ENCODE measurements at places on chromosomes 7 and 10.

- DNase-seq = no peak
These were observed 31.3 kb downstream of the LYZL2 start for GRCh38 chr10:30598105-30598776.

- no peak for DNase-seq
These were observed 19.1 kb upstream of the PCGF5 start for GRCh38 chr10:91201213-91201996.

DNA sequence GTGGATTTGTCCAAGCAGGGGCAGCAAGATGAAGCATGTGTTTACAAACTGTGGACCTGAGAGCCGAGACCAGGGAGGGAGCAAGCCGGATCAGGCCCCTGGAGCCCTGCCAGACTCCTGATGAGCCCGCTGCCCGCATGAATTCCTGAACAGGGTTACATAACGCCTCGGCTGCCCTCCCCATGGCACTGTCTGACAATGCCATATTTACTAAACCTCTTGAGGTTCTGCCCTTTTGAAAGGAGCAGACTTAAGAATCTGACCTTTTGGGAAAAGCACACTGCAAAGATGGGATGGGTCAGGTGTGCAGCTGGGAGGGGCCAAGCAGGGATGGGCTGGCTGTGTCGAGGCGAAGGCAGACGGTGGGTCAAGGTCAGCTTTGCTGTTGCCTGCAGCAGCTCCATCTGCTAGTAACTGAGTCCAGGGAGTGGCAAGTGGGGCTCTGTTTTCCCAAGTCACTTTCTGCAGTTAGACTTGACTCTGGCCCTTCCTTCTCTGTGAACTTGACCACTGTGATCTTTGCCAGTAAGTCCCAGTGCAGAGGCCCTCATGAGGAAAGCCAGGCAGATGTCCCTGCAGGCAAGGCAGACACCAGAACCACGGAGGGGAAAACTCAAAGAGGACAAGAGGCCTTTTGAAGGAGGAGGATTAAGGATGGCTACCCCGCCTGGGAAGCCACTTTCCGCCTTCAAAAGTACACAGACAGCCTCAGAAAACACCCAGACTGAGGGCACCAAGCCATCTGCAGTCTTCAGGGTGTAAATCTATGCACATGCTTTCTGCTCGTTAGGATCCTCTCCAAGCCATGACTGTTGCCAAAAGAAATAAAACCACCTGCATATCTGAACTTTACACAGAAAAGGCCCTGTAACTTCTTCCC, 175.8 kb downstream of the TNS3 start:
- no peak for DNase-seq

GRCh38 chr7:151804756-151805155, 72.2 kb downstream of the PRKAG2 start:
- no peak for DNase-seq

DNA sequence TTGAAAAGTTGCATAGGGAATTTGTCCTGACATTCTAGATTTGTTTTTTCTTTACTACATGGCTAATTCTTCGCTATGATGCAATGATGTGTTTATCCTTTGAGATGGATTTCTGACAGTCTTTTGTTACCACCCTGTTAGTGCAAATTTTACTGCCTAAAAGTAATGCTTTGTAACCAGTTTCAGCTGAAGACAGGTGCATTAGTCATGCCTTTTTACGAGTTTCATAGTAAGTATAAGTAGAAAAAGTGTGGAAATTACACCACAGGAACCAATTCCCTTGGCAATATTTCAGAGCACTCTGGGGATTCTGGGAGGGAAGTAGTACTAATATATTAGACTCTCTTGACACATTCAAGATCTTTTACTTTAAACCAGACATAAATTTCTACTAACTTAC, 257.8 kb upstream of the DKK1 start:
- no peak for DNase-seq

DNA sequence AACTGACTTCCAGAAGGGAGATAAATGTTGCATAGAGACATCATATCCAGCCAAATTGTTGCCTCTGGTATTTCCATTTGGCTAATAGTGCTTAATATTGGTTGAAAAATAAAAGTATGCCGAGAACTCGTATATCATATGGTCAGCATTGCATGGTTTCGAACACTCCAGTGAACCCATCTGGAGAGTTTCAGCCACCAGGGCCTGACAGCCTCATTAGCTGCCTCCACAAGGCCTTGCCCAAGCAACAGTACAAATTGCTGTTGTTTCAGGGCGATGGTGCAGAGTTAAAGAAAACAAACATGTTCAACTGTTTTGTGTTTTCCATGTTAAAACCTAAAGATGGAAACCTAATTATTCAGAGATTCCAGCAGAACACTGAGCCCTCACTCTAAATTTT, 28.5 kb downstream of the NRG3 start:
- no peak for DNase-seq

Data from activated T-cell treated with anti-CD3 and anti-CD28 coated beads, Interleukin-2, amount 50 U/mL, for 24 hours (primary cell).